ENCODE measurements at places on chromosomes 4 and X.

GRCh38 chr4:183639291-183639690, 19.7 kb downstream of the RWDD4 start:
- no peaks in the 10 kb centered on the region for H3K36me3 ChIP-seq
- H3K4me3 ChIP-seq, result no peak overlapping the region
- no peak for ATAC-seq
- H3K4me1 ChIP-seq, result peaks cover 34% of the 10 kb centered on the region
- peak overlapping the region; percentile 59 for H3K27ac ChIP-seq

DNA sequence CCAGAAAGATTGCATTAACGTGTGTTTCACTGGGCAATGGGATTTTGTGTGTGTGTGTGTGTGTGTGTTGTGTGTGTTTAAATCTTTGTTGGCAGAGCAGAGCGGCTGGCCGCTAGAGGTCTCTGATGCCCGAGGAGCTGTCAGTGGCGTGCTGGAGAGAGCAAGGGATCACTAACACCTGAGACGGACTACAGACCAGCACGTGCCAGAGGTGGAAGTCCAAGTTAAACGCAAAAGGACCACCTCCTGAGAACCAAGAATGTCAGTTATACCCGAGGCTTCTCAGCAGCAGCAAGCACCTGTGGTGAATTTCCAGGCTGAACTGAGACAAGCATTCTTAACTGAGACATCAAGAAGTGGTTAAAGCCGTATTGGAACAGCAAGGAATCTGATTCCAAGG, 9.0 kb upstream of the SLC25A14 start:
- H3K4me1 ChIP-seq, result no peaks in the 10 kb centered on the region
- no peak for ATAC-seq
- no peak overlapping the region for H3K4me3 ChIP-seq
- no peak overlapping the region for H3K27ac ChIP-seq
- peaks cover 11% of the 10 kb centered on the region for H3K27me3 ChIP-seq
- H3K36me3 ChIP-seq, result no peaks in the 10 kb centered on the region

DNA sequence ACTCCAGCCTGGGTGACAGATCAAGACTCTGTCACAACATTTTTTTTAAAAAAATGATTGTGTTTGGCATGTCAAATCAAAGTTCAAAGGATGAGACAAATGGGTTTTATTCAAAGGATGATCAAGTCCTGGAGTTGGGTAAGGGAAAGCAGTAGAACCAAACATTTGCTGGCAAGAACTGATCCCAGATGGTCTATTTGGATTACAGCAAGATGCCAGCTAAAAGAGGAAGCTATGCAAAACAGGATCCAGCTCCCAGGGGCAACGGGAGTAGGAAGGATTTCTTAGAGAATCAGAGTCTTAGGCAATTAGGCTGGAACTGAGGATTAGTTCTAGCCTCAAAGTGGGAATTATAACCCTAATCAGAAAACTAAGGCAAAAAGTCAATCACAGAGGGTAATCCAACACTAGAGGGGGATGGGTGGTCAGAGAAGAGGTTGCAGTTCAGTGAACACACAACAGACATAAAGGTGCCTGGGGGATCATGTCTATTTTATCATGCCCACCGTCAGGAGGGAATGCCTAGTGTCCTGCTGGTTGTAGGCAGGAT, 133.0 kb upstream of the PLS3 start:
- no peak for ATAC-seq
- H3K27me3 ChIP-seq, result no peaks in the 10 kb centered on the region
- H3K4me3 ChIP-seq, result no peak overlapping the region
- no peaks in the 10 kb centered on the region for H3K4me1 ChIP-seq
- H3K36me3 ChIP-seq, result no peaks in the 10 kb centered on the region

DNA sequence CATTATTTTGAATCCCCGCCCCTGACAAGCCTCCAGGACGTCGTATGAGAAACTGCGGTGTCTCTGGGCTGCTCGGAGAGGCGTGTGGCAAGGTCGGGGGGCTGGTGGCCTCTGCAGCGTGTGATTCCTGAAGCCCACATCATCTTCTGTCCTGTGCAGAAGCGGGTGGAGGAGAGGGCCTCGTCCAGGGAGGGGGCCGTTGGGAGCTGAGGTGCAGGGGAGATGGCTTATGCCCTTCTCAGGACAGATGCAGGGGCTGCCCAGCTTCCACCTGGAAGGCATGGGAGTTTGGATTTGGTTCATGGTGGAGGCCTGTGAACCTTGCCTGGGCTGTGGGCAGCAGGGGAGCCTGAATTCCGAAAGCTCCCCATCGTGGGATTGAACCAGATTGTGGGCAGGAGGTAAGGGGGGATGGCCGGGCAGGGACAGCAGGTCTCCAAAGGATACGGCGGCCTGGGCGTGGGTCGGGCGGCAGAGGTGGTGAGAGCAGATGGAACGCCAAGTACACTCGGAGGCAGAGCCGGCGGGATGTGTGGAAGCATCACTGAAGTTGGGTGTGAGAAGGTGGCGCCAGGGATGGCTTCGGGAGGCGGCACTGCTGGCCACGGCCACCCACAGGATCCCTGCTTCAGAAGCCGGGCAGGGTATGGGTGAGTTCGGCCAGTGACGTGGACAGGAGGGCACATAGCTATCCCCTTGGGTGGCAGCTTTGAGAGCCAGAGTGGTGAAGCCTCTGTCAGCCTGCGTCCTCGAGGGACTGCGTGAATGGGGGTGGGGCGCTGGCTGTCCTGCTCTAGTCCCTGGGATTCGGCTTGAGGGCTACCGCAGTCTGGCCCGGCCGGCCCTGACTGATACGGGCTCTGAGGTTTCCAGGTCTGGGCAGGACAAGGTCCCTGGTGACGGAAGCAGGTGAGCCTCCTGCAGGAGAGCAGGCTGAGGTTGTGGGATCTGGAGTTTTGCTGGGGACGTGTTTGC, 76.3 kb upstream of the ADRA2C start:
- H3K4me1 ChIP-seq, result no peaks in the 10 kb centered on the region
- H3K36me3 ChIP-seq, result no peaks in the 10 kb centered on the region
- no peak overlapping the region for H3K27ac ChIP-seq
- H3K4me3 ChIP-seq, result no peak overlapping the region
- H3K27me3 ChIP-seq, result peaks cover 50% of the 10 kb centered on the region

- no peak for ATAC-seq
- no peaks in the 10 kb centered on the region for H3K36me3 ChIP-seq
- peaks cover 12% of the 10 kb centered on the region for H3K4me1 ChIP-seq
- no peak overlapping the region for H3K27ac ChIP-seq
- no peaks in the 10 kb centered on the region for H3K27me3 ChIP-seq
- H3K4me3 ChIP-seq, result no peak overlapping the region
These were observed 544.8 kb upstream of the DIPK2B start for GRCh38 chrX:45745479-45745878.

- H3K4me1 ChIP-seq, result peaks cover 48% of the 10 kb centered on the region
- H3K27me3 ChIP-seq, result no peaks in the 10 kb centered on the region
- H3K4me3 ChIP-seq, result no peak overlapping the region
- no peak for ATAC-seq
- no peaks in the 10 kb centered on the region for H3K36me3 ChIP-seq
- peak overlapping the region; percentile 54 for H3K27ac ChIP-seq
These were observed 54.1 kb downstream of the GAB1 start for GRCh38 chr4:143390764-143391163.

DNA sequence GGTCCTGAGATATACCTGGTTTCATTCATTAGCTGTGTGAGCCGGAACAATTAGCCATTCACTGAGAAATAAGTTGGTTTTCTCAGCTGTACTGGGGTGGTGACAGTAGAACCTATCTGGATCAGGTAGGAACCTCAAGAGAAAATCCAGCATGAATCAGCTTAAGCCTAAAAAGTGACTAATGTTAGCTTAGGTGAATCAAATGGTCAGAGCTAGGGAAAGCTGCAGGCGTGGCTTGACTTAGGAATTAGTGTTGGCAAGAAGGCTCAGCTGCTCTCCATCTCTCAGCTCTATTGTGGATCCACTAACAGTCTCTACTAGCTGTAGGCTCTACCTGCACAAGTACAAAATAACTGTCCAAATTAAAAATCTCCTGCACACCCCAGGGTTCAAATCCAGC, 1025.5 kb downstream of the RAB28 start:
- ATAC-seq, result no peak
- no peak overlapping the region for H3K27ac ChIP-seq
- no peaks in the 10 kb centered on the region for H3K36me3 ChIP-seq

DNA sequence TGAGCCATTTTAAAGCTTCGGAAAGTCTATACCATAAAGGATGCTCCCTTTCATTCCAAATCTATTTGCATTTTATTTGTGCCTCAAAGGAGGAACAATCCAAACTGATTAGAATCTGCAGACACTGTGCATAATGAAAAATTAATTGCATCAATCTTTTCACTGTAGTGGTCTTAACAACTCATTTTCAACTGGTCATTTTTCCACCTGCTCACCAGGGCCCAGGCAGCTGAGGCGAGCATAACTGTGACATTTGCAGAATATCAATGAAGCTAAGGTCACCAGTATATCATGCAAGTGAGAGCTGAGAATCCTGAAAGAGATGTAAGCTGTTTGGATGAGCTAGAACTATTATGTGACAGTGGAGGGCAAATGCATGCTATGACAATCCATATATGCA, 387.3 kb upstream of the TECRL start:
- H3K36me3 ChIP-seq, result no peaks in the 10 kb centered on the region
- no peaks in the 10 kb centered on the region for H3K27me3 ChIP-seq
- no peak overlapping the region for H3K4me3 ChIP-seq
- no peak for ATAC-seq

- ATAC-seq, result no peak
- H3K4me3 ChIP-seq, result no peak overlapping the region
- H3K27me3 ChIP-seq, result no peaks in the 10 kb centered on the region
- H3K27ac ChIP-seq, result no peak overlapping the region
- H3K4me1 ChIP-seq, result no peaks in the 10 kb centered on the region
These were observed 345.3 kb upstream of the TENM3 start for GRCh38 chr4:181897935-181898334.

GRCh38 chrX:38754102-38754790, 47.0 kb upstream of the MID1IP1 start:
- H3K4me1 ChIP-seq, result no peaks in the 10 kb centered on the region
- no peak overlapping the region for H3K27ac ChIP-seq
- H3K27me3 ChIP-seq, result no peaks in the 10 kb centered on the region
- H3K4me3 ChIP-seq, result no peak overlapping the region
- ATAC-seq, result no peak
- H3K36me3 ChIP-seq, result no peaks in the 10 kb centered on the region

DNA sequence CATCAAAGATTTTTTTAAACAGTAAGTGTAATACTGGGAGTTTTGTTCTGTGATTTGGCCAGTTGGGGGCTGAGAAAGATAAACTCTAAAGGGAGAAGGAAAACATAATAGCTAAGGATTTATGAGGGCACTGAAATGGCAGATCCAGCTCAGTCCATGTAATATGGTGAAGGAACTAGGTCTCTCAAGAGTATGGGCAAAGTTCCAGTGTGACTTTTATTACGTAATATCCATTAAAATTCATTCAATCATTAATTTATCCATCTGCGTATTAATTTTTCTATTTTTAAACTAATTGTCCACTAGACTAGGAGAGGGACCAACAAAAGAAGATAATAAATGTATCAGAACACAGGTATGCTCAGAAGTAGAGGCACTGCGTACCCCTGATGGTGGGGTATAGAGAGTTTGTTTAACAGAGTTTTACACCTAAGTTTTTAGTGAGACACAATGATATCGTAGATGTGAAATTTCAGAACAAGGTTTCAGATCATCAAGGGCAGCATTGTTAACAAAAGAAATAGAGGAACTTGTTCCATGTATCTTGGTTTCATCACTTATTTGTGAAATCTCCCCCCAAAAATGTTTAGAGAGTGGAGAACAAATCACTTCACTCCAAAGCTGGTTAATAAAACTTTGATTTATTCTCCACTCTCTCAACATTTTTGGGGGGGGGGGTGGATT, 351.1 kb downstream of the GRXCR1 start:
- no peak overlapping the region for H3K27ac ChIP-seq
- no peaks in the 10 kb centered on the region for H3K4me1 ChIP-seq
- no peak overlapping the region for H3K4me3 ChIP-seq
- no peaks in the 10 kb centered on the region for H3K27me3 ChIP-seq
- no peak for ATAC-seq

GRCh38 chrX:11792461-11793421, 34.7 kb downstream of the MSL3 start:
- H3K4me3 ChIP-seq, result no peak overlapping the region
- H3K36me3 ChIP-seq, result no peaks in the 10 kb centered on the region
- H3K27me3 ChIP-seq, result no peaks in the 10 kb centered on the region

DNA sequence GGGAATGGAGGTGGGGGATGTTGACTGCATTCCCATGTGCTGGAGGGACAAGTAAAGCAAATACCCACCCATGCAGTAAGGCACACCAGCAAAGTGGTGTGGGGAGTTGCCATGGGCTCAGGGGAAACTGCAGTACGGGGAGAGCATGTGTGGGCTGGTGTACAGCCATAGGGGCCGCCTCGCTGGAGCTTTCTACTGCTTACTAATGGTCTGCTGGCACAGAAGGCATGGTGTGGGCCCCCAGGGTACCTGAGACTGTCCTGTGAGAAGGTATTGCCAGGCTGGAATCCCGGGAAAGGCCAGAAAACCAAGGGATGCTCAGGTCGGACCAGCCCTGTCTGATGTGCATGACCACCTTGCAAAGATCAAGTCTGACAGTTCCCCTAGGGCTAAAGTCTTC, 199.1 kb downstream of the ARHGEF9 start:
- ATAC-seq, result no peak
- no peak overlapping the region for H3K27ac ChIP-seq
- no peaks in the 10 kb centered on the region for H3K4me1 ChIP-seq
- H3K4me3 ChIP-seq, result no peak overlapping the region
- H3K27me3 ChIP-seq, result no peaks in the 10 kb centered on the region

- H3K27ac ChIP-seq, result no peak overlapping the region
- peak; percentile 61 for ATAC-seq
- peaks cover 24% of the 10 kb centered on the region for H3K4me1 ChIP-seq
- no peaks in the 10 kb centered on the region for H3K36me3 ChIP-seq
- H3K4me3 ChIP-seq, result no peak overlapping the region
- H3K27me3 ChIP-seq, result no peaks in the 10 kb centered on the region
These were observed 124.7 kb upstream of the CPEB2 start for GRCh38 chr4:14877246-14878225.

DNA sequence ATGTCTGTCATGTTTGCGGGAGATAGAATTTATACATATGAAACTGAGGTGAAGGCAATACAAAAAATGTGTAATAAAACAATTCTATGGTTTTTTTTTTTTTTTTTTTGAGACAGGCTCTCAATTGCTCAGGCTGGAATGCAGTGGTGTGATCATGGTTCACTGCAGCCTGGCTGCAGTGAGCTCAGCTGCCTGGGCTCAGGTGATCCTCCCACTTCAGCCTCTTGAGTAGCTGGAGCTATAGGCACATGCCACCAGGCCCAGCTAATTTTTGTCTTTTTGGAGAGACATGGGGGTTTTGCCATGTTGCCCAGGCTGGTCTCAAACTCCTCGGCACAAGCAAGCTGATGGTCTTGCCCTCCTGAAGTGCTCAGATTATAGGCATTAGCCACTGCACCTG, 10.1 kb downstream of the RADX start:
- no peaks in the 10 kb centered on the region for H3K36me3 ChIP-seq
- no peak overlapping the region for H3K4me3 ChIP-seq
- no peak for ATAC-seq
- no peaks in the 10 kb centered on the region for H3K4me1 ChIP-seq

GRCh38 chr4:24884902-24885301, 27.9 kb downstream of the CCDC149 start:
- no peak overlapping the region for H3K27ac ChIP-seq
- no peak overlapping the region for H3K4me3 ChIP-seq
- H3K27me3 ChIP-seq, result no peaks in the 10 kb centered on the region
- ATAC-seq, result peak; percentile 23
- no peaks in the 10 kb centered on the region for H3K36me3 ChIP-seq
- H3K4me1 ChIP-seq, result no peaks in the 10 kb centered on the region

GRCh38 chr4:137000432-137000831, 531.9 kb downstream of the PCDH18 start:
- no peaks in the 10 kb centered on the region for H3K4me1 ChIP-seq
- no peaks in the 10 kb centered on the region for H3K27me3 ChIP-seq
- H3K27ac ChIP-seq, result no peak overlapping the region
- ATAC-seq, result no peak
- no peaks in the 10 kb centered on the region for H3K36me3 ChIP-seq

Data from gastroesophageal sphincter (tissue), 4 donors.